ENCODE measurements at places on chromosomes 2 and 18. TPM values are rescaled to one million over a fixed set of nuclear protein-coding genes. Genes with fewer than 3 reads are reported as not detected.

The MIB1 gene
- total RNA-seq = 56.9 TPM

The AGAP1 gene
- 15.5 TPM for total RNA-seq

The STAT1 gene
- total RNA-seq = 156 TPM

The PRSS56 gene
- not detected for total RNA-seq

The NOTO gene
- total RNA-seq = not detected

The ACTG2 gene
- 61.7 TPM for total RNA-seq

The HOXD12 gene
- 0.22 TPM for total RNA-seq
